Fibroblast of mammary gland (primary cell): ENCODE measurements at places on chromosomes 11 and 22.

DNA sequence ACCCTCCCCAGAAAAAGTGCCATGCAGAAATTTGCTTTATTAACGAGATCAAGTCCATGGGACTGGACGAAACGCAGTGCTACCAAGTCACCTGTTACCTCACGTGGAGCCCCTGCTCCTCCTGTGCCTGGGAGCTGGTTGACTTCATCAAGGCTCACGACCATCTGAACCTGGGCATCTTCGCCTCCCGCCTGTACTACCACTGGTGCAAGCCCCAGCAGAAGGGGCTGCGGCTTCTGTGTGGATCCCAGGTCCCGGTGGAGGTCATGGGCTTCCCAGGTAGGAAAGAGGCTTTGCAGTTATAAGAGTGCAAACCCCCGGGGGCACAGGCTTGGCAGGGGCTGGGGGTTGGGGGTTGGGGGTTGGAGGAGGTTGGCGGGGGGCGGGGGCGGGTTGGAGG, 4.2 kb downstream of the APOBEC3H start:
- no peak for DNase-seq

DNA sequence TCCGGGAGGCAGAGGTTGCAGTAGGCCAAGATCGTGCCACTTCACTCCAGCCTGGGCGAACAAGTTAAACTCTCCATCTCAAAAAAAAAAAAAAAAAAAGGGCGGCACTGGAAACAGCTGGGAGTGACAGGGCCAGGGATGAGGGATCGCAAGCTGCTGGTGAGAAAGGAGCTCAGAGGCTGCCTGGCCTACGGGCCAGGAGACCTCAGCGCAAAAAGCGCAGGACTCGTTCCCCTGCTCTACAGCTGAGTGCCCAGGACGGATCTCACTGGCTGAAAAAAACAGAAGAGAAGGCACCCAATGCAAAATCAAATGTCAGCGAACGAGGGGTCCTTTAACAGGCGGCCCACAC, 650 bp upstream of the NUP50 start:
- DNase-seq: peak; percentile 53

GRCh38 chr11:113778111-113778910, 1.3 kb upstream of the CLDN25 start:
- DNase-seq: peak; percentile 12

- no peak for DNase-seq
Measured at GRCh38 chr11:63869683-63870082, 30.8 kb downstream of the MARK2 start.

- DNase-seq: no peak
Measured at GRCh38 chr22:22180738-22181285, 63.8 kb upstream of the VPREB1 start.

DNA sequence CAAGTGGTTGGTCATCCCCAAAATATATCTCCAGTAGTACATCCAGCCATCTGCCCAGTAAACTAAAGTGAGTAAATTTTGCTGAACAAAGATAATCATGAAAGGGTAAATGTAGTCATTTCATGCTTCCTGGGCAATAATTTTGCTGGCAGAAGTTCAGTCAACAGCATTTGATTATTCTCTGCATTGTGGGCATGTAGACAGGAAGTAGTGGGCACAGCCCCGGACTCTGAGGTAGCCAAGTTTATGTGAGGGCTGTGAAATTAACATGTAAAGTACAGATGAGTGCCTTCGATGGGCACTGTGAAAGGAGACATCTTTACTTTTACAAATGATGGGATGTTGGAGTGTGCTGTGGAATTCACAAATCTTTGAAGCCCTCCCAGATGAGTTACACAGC, 312.2 kb upstream of the MTNR1B start:
- DNase-seq: no peak

DNA sequence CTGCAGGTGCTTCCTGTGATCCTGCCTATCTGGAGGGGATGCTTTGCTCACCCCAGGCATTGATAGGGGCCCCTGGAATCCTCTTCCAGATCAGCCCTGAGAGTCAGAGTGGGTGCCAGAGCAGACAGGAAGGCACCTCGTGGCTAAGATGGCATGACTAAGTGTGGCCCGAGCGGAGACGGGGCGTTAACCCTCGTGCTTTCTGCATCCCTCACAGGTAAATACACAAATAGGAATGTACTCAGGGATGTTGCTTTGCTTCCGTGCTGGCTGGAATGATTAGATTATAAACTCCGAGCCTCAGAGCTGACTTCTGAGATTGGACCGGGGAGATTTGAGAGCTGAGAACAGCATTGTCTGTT, 312.7 kb upstream of the B3GAT1 start:
- no peak for DNase-seq

- no peak for DNase-seq
Measured at GRCh38 chr11:95768521-95768920, 21.1 kb downstream of the FAM76B start.

DNA sequence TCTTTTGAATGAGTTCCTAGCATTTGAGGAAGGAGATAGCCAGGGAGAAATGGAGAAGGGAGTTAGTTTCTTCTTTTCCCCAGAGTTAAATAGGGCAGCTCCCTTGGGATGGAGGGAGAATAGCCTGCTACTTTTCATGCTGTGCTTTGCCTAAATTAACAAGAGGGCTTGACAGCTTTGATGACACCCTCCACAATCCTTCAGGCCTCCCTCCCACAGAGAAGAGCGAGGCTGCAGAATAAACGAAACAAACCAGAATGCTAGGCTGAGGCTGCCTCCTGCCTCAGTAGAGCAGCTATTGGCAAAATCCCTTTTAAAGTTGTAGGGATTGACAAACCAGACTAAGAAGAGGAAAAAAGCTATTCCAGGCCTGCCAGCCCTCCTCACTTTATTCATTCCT, 94.6 kb downstream of the C11orf58 start:
- no peak for DNase-seq

- no peak for DNase-seq
Measured at GRCh38 chr11:86234831-86235461, 9.6 kb upstream of the EED start.

DNA sequence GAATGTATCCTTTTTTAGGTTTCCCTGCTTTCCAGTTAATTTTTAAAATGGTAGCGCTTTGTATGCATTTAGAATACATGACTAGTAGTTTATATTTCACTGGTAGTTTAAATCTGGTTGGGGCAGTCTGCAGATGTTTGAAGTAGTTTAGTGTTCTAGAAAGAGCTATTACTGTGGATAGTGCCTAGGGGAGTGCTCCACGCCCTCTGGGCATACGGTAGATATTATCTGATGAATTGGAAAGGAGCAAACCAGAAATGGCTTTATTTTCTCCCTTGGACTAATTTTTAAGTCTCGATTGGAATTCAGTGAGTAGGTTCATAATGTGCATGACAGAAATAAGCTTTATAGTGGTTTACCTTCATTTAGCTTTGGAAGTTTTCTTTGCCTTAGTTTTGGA, 86.4 kb upstream of the BIRC3 start:
- no peak for DNase-seq

GRCh38 chr11:88169881-88170280, 5.4 kb downstream of the RAB38 start:
- DNase-seq: no peak

DNA sequence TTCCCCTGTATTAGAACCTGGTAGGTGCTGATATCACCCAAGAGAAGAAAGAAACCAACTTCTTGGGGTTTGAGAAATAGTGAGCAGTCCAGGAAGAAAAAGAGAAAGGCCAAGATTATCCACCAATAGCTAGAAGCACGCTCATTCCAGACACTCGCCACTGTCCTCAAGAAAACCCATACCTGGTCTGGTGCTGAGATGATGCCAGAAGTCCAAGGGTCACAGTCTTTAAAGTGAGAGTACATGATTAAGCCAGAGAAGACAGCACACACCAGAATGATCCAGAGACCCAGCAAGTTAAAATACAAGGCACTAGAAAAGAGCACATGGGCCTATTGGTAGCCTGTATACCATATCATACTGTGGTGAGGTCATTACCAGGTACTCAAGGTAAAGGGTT, 23.6 kb downstream of the SLC5A12 start:
- no peak for DNase-seq

DNA sequence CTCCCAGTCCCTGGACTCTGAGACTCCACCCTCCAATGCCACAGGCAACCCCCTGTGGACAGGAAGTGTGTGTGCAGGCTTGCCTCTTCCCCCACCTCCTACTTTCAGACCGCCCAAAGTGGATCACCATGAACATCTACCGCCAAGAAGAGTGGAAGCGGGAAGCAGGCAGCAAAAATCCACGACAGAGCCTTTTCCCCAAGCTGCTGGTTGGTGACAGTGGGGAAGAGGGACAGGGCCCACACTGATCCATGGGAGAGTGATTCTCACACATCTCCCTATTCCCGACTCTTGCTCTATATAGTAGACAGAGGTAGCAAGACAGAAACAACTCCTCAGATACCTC, 53.4 kb upstream of the SPATA19 start:
- DNase-seq: no peak

GRCh38 chr22:45758603-45759002, 87.0 kb downstream of the ATXN10 start:
- no peak for DNase-seq

- no peak for DNase-seq
Measured at GRCh38 chr11:83545494-83546260, 259.5 kb upstream of the CCDC90B start.

DNA sequence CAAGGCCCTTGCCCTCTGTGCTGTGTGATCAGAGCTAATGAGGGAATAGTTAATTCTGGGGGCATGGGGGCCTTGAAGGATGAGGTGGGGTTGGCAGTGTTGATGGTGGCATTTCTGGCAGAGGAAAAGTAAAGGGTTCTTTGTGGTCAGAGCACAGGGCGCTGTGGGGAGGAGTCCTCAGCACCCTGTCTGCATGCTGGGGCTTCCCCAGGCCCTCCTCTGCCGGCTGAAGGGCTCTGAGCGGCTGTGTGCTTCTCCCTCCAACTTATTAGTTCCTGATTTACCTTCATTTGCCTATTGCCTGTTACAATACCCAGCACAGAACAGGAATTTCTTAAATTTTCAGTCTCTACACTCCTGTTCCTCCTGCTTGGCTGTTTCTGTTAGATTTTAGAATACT, 122.8 kb downstream of the HIPK3 start:
- DNase-seq: no peak

DNA sequence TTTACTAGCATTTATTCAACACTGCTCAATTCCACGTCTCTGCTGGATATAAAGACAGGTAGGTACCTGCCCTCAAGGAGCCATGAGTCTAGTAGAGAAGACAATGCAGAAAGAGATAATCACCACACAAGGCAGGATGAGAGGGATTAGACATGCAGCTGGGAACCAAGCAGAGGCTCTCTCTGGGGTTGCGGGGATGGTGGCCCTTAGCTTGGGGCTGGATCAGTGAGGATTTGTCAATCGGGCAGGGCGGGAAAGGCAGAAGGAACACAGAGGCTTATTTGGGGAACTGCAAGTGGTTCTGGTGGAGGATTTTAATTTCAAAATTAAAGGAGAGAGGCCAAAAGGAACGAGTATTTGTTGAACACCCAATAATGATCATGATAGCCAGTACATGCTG, 8.5 kb upstream of the DMC1 start:
- DNase-seq: no peak

DNA sequence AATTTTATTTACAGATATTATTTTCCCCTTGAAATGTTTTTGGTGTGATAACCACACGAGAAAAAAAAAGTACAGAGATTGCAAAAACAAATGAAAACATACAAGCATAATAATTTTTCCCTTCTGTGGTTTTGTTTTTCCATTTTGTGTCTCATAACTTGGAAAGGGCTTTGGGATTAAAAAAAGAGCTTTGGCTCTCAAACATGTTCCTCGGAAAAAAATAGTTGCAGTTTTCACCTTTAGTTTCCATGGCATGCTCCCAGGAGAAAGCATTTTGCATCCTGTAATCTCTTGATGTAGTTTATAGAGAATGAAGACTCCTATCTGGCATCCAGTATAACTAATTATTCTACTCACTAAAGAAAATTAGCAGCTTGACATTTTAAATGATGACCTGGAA, 362.1 kb upstream of the PDGFD start:
- DNase-seq: no peak

GRCh38 chr11:111631666-111632039, 29.4 kb downstream of the SIK2 start:
- DNase-seq: peak; percentile 89

GRCh38 chr22:26002456-26002855, 166.8 kb upstream of the SEZ6L start:
- no peak for DNase-seq

- peak; percentile 63 for DNase-seq
Measured at GRCh38 chr11:28366549-28367346, 258.6 kb downstream of the METTL15 start.

- DNase-seq: peak; percentile 59
Measured at GRCh38 chr11:14148653-14149273, 186.2 kb downstream of the SPON1 start.

- no peak for DNase-seq
Measured at GRCh38 chr22:28630177-28630574, 49.5 kb downstream of the TTC28 start.

- DNase-seq: no peak
Measured at GRCh38 chr11:97247601-97248000, 857.8 kb downstream of the JRKL start.

GRCh38 chr22:17403906-17404305, 34.6 kb downstream of the CECR2 start:
- DNase-seq: no peak

DNA sequence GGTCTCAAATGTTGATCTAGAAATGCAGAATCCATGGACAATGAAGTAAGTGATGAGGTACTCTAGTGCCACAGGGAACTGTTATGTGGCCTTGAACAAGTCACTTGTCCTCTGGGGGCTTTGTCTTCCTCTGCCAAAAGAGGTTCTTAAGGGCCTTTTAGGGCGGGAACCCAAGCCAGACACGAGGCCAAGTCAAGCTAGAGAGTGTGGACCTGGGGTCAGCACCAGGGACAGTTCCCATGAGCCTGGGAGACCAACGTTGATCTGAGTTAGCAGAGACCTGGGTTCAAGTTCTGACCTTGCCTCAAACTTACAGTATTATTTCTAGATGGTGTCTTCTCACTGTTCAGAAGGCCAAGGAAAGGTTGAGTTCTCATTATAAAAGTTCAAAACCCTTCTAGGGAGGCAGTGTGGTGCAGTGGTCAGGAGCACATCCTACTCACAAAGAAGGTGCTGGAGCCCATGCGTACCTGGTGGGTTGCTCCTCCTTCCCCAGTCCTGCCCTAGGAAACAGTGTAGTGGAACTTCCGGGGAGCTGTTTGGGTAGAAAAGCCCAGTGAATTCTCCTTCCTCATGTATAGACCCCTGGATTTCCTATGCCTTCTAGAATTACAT, 121.5 kb downstream of the CHST1 start:
- DNase-seq: peak; percentile 31

DNA sequence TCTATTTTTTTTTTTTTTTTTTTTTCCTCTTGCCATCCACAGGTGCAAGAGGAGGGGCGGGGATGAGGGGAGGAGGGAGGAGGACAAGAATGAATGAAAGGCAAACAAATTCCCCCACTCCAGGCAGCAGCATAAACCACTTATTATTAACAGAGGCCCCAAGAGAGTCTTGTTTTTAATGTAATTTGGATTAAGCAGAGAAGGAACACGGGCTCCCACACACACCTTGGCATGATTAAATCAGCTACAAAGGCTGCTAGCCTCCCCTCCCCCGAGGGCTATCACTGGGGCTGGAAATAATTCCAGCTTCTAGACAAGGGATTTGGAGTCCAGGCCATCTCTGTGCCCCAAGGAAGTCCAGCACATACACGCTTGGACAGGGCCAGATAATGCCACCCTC, 93.4 kb upstream of the DRD2 start:
- no peak for DNase-seq
